Stimulated activated CD4-positive, alpha-beta T cell treated with anti-CD3 and anti-CD28 coated beads, Interleukin-15, amount 100 ng/mL, for 1 hour (primary cell): ENCODE measurements at places on chromosomes 7 and 10.

DNA sequence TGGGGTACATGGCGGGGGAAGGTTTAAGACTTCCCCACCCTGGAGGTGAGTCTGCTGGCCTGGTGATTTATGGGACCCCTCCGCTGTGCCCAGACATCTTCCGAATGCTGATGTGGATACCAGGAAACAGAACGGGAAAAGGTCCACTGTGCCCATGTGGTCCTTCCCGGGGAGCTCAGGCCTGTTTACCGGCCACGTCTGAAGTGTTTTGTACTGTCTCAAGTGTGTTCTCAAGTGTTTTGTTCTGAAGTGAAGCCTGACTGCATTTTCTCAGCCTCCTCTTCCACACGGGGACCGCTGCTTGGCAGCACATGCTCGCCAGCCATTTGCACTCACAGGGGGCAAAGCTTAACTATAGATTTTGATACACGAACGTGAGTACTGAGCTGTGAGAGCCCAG, 127.2 kb downstream of the TEX36 start:
- no peak for DNase-seq

DNA sequence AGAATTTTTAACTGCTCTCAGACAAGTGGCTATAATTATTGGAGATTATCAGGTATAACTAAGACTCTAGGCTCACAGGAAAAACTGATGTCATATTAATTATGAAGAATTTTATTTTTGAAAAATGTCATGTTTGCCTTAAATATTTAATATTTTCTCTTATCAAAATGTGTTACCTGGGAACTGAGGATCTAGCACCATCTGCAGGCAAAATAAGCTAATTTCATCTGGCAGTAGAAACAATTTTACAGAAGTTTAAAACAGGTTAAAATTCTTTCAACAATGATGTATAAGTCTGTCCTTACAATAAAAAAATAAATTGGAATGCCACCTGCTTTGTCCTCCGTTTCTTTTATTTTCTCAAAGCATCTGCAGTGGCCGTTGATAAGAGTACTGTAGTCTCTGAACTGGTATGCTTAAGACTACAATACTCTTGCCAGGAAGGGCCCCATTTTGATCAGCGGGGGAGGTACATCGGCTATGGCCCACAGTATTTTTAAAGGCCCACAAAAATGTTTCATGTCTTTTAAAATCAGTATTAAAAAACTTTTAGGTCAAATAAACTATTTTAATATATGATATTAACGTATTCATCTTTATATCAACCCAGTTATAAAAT, 81.3 kb downstream of the VWDE start:
- no peak for DNase-seq

- DNase-seq = no peak
These were observed 42.3 kb downstream of the COA1 start for GRCh38 chr7:43686991-43687390.

- DNase-seq = no peak
These were observed 97.9 kb upstream of the ZNF746 start for GRCh38 chr7:149595541-149595940.

DNA sequence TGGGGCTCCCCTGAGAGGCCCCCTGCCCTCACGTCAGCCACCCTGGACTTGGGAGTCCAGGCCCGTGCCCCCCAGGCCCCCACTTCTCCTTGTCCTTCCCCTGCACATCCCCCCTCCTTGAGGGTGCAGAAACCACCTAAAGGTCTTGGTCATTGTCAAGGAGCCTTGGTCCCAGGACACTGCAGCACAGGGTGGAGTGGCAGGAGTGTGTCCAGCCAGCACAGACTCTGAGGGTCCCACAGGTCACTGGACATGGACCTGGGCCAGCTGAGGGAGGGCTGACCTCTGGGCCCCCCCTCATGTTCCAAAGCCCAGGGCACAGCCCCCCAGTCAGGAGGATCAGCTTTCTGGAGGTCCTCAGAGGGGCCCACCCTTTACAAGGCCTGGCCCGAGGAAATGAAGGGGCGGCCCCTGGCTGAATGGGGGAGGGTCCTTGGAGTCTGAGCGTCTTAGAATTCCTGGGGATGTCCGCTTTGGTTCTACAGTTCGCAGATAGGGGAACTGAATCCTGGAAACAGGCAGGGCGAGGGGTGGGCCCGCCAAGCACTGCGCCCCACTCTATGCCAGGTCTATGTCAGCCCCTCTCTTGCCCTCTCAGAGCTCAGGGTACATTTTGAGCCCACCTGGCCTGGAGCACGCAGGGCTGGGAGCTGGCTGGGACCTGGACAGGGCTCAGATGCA, 54.0 kb downstream of the PWWP2B start:
- DNase-seq = no peak

DNA sequence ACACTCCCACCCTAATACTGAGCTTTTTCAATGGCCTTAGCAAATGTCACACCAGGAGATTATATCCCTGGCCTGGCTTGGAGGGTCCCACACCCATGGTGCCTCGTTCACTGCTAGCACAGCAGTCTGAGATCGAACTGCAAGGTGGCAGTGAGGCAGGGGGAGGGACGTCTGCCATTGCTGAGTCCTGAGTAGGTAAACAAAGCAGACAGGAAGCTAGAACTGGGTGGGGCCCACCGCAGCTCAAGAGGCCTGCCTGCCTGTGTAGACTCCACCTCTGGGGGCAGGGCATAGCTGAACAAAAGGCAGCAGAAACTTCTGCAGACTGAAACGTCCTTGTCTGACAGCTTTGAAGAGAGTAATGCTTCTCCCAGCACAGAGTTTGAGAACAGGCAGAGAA, 338.9 kb upstream of the MBL2 start:
- DNase-seq = no peak

- no peak for DNase-seq
These were observed 937.5 kb downstream of the GRID1 start for GRCh38 chr10:85429126-85429525.

DNA sequence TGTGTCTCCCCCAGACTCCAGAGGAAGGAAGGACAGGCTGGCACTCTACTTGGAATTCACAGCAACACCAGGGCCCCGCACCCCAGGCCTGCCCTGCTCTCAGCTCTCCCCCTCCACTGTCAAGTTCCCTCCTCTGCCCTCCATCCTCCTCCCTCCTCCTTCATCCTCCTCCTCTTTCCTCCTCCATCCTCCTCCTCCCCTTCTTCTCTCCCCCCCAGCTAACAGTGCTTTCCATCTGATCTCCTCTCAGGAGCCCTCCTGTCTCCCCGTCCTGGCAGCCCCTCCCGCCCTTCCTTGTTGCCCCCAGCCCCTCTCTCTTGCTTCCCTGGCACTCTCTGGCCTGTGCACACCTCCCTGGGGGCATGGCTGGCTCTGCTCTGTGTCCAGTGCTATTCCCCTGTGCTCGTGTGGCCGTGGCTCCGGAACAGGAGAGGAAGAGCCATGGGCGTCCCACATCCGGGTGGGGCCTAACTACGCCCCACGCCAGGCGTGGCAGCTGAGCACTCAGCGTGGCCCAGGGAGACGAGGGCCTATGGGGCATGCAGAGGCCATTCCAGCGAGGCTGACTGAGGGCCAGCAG, 64.2 kb downstream of the PWWP2B start:
- no peak for DNase-seq

DNA sequence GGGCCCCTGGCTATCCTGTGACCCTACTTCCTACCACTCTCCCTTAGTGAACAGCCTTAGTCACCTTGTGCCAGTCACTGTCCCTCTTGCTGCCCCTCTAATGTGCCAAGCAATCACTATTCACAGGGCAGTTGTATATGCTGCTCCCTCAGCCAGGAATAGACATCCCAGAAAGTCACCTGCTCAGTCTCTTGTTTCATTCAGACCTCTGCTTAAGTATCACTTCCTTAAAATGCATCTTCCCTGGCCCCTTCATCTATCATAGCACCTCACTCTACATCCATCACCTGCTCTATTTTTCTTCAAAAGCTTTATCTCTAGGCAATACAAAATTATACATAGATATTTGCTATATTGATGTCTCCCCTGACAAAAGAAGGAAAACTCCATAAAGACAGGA, 328.4 kb upstream of the NFE2L3 start:
- DNase-seq = no peak

- no peak for DNase-seq
These were observed 5.1 kb upstream of the SH2D4B start for GRCh38 chr10:80532571-80532970.

DNA sequence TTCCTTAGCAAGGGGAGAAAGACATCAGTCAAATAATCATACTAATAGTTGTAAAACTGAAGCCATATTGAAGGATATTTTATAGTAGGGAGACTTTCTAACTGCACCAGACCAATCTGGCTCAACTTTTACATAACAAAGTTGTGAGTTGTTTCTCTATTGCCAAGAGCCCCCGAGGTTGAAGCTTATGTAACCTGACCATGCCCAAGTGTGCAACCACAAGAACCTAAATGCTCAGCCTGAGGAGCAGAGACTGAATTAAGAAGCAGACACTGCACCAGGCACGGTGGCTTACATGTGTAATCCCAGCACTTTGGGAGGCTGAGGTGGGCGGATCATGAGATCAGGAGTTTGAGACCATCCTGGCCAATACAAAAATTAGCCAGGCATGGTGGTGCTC, 77.3 kb upstream of the ARMC3 start:
- no peak for DNase-seq

- DNase-seq = no peak
These were observed 273.0 kb upstream of the BMPER start for GRCh38 chr7:33632322-33632721.

DNA sequence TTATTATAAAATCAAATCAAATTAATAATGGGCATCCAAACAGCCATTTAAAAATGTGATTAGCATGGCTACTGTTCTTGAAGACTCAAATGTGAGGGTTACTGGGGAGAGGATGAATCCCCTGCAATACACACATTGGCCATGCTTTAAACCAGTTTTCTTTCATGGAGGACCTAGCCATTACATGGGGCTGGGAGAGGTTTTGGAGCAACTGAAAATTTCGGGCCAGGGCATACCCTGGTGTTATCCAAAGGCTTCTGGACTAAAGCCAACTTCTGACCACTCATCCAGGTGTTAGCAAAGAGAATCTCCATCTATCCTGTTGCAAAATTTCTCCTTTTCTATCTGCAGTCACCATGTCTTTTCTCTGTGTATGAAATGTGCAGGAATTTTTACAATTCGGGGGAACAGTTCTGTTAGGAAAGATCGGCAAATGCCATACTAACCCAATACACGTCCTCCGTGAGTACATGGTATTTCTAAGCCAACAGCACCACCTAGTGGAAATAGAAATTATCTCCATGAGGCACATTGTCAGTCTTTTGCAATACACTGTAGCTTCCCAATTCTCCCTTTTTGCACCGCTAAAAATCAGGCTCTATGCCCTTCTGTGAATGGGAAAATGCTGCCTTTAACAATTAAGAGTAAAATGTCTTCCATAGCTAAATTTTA, 47.0 kb upstream of the ZNF107 start:
- no peak for DNase-seq

DNA sequence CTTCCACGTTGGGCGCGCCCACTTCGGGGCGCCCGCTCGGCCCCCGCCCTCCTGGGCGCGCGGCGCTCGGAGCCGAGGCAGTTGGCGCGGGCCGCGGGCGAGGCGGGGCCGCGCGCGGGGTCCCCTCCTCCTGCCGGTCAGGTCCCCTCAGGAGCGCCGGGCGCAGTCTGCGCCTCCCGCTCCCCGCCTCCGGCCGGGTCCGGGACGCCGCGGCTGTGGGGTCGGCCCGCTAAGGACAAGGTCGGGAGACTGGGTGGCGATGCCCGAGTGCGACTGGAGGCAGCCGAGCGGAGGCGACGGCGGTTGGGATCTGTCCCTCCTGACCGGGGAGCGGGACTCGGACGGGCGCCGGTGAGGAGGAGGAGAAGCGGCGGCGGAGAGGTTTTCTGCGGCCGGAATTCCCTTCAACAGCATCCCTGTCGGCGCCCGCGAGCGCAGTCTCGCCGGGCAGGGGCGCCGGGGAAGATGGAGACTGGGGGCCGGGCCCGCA, at the start of gene ATRNL1:
Gene ATRNL1 (plus strand): TSS at position 80 of the 490 bp plus-strand sequence. CDS start 386 bp downstream, at position 466.
- DNase-seq = no peak

DNA sequence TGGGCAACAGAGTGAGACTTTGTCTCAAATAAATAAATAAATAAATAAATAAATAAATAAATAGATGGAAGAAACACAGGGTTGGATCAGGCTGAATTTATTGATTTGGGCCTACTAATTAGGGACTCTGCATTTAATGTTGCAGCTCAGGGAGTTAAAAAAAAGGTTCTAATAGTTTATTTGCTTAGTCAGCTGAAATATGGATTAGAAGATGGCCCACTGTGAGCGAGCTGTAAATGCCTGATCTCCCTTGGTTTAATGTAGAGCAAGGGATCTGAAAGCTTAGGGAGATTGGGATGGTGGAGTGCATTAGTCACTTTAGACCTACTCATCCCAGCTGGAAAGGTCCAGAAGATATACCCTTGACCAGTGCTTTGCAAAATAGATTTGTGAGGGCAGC, 25.1 kb upstream of the PDIA4 start:
- DNase-seq = no peak

GRCh38 chr10:2891073-2891769, 176.1 kb upstream of the PFKP start:
- DNase-seq = no peak
